ENCODE measurements at places on chromosomes 4 and X.

DNA sequence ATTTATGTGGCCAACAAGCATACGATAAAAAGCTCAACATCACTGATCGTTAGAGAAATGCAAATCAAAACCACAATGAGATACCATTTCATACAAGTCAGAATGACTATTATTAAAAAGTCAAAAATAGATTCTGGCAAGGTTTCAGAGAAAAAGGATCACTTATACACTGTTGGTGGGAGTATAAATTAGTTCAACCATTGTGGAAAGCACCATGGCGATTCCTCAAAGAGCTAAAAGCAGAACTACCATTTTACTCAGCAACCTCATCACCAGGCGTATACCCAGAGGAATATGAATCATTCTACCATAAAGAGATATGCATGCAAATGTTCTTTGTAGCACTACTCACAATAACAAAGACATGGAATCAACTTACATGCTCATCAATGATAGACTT, 478.7 kb upstream of the GALNTL6 start:
- DNase-seq: no peak

GRCh38 chr4:86306816-86307215, 53.0 kb downstream of the MAPK10 start:
- peak; percentile 59 for DNase-seq

- DNase-seq: no peak
Observed at GRCh38 chr4:156584100-156584499, 387.5 kb downstream of the PDGFC start.

- peak; percentile 67 for DNase-seq
Observed at GRCh38 chr4:176981551-176981950, 188.8 kb upstream of the VEGFC start.

- no peak for DNase-seq
Observed at GRCh38 chrX:103573202-103573601, 12.1 kb upstream of the TCEAL4 start.

DNA sequence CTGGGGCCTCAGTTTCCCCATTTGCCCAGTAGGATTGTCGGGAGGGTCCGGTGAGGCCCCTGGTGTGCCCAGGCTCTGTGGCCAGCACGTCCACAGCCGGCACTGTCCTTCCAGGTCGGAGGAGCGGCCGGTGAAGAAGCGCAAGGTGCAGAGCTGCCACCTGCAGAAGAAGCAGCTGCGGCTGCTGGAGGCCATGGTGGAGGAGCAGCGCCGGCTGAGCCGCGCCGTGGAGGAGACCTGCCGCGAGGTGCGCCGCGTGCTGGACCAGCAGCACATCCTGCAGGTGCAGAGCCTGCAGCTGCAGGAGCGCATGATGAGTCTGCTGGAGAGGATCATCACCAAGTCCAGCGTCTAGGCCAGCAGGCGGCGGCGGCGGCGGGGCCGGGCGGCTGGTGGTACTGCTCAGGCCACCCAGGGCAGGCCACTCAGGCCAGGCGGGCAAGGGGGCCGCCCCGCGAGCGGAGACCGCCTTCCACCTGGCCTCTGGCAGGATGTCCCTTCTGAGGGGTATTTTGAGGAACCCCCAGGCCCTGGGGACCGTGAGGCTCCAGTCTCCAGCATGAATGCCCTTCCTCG, 6.7 kb downstream of the MSANTD1 start:
- DNase-seq: no peak

All from AG09309 (cell line).